Mucosa of gallbladder (tissue), 1 donor: ENCODE measurements at places on chromosomes 5 and 9. TPM values are rescaled to one million over a fixed set of nuclear protein-coding genes. Genes with fewer than 3 reads are reported as not detected.

- DNase-seq, result no peak
These were observed 121.7 kb upstream of the SEMA6A start for GRCh38 chr5:116696366-116696765.

- DNase-seq, result no peak
These were observed 213.5 kb upstream of the MVB12B start for GRCh38 chr9:126113176-126113575.

- DNase-seq, result no peak
These were observed 18.9 kb upstream of the RASEF start for GRCh38 chr9:83081846-83082245.

The OLFML2A gene
- total RNA-seq, result 12.7 TPM
